ENCODE measurements at places on chromosomes 2 and 18.

GRCh38 chr18:32770666-32771168, 2.1 kb downstream of the KLHL14 start:
- DNase-seq, result no peak

- DNase-seq, result no peak
Observed at GRCh38 chr2:127426501-127427354, 8.5 kb downstream of the PROC start.

DNA sequence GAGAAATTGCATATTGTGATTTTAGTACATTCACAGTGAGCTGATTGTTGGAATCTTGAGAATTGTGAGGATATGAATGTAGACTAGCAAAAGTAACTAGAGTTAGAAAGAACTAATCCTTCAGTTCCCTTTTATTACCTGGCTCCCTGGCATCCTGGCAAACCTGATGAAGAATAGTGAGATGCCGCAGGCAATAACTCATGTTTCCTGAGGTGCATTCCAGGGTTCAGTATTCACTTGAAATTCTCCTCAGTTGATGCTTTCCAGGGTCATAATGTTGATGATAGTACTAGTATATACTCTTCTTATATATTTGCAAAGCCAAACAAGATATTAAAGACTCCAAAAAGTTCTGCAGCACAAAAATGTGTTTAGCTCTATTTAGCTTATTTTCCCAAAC, 432.1 kb upstream of the CELF4 start:
- no peak for DNase-seq

- no peak for DNase-seq
Observed at GRCh38 chr18:5543773-5544389, at the start of gene EPB41L3. Gene EPB41L3, minus strand, starts transcription at chr18:5543997. Its CDS starts 54,814 bp downstream, at chr18:5489183.

DNA sequence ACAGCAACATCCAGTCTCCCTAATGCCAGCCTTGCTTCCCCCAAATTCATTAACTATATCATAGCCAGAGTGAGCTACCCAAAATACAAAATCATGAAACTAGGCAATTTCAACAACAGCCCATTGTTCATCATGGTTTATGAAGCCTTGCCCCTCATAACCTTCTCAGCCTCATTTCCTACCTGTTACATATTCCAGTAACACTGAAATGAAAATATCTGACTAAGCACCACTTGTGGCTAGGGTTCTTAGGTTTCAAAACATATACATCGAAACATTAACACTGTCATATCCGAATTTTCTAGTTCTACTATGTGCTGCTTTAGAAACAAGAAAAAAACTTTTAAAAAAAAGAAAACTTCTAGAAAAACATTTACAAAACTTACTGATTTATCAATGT, 59.5 kb downstream of the ATAD2B start:
- DNase-seq, result no peak

GRCh38 chr2:72104821-72105588, 42.7 kb downstream of the CYP26B1 start:
- DNase-seq, result no peak

GRCh38 chr18:76314496-76314895, 180.5 kb downstream of the ZNF516 start:
- DNase-seq, result no peak

DNA sequence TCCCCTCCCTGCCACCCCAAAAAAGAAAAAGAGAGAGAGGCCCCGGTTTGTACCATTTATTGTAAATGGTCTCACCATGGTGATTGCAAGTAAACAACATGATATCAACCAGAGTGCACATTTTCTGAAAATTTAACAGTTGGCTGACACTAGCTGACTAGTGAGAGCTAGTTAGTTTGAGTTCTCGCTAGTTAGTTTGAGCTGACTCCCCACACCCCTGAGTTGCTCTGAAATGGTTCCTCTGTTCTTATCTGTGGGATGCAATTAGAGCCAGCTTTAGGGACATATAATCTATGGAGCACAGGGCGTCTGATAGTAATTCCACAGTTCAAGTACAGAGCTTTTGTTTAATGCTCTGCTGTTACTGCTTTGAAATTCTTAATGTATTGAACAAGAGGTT, 13.1 kb downstream of the CASP10 start:
- DNase-seq, result no peak

GRCh38 chr2:157192445-157193423, 64.8 kb upstream of the GALNT5 start:
- no peak for DNase-seq

DNA sequence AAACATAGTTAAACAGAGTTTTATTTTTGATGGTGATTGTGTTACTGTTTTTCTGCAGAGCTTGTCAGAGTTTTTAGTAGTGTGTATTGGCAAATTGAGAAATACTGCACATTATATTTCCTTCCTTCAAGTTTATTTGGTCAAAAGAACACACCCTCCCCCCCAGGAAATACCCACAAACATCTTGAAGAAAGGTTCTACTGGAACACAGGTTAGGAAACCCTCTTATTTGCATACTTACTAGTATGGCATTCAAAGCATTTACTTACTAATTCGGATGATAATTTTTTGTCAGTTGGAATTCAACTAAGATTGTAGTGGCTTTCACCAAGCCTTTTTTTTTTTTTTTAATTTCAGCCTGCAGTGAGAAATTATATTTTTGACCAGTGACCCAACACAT, 9.1 kb downstream of the CAB39 start:
- no peak for DNase-seq

GRCh38 chr2:58638256-58638805, 397.2 kb upstream of the FANCL start:
- DNase-seq, result no peak

GRCh38 chr18:48613589-48614404, 75.0 kb downstream of the CTIF start:
- DNase-seq, result no peak

DNA sequence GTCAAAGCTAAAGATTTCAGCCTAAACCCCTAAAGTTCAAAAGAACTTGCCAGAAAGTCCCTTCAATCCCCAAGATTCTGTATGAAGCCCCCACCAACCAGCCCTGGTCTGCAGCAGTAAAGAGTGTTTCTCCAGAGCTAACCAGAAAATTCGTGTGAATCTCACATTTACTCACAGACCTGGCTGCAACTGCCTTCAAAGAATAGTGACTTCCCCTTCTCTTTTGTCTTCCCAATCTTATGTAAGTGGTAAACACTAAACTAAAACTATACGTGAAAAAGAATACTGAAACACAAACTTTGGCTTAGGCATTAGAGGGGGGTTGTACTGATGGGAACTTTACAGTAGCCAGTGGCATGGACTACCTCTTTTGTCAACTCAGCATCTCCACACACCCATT, 50.6 kb upstream of the SETBP1 start:
- no peak for DNase-seq

DNA sequence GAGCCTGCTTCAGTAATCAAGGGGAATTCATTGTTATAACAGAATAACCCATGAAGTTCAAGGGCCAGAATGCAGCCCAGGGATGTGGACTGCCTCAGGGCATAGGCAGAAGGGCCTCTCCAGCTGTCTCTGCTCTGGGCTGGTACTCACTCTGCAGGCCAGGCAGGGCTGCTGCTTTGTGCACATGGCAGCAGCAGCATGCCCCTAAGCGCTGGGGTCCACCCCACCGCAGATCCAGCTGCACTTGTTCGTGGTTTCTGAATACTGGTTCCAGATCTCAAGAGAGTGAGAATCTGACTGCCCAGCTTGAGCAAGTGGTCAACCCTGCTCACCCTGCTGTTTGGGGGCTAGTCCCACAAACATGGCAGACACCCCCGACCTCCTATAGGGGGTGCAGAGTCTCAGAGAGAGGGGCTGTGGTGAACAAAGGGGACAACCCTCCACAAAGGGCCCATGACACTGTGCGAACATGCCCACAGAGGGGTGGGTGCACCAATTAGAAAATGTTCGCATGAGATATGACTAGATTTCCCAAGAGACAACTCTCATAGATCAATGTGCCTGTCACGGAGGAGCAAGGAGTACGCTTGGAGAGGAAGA, 87.3 kb downstream of the ACTR3 start:
- DNase-seq, result no peak

- no peak for DNase-seq
Observed at GRCh38 chr18:32425466-32425865, 45.2 kb downstream of the GAREM1 start.

DNA sequence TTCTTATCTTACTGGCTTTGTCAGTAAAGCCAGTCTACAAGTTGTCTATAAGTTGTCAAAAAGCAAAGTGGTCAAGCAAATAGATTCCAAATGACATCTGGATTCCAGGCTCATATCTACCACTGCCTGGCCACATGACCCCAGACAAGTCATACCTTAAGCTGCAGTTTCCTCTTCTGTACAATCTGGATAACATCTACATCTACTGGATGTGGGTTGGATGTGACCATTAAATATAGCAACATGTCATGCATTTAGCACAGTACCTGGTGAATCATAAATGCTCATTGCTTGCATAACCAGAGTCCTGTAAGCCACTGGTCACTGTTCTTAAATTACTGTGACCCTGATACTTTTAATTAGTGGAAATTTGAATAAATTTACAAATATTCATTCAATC, 16.8 kb downstream of the COBLL1 start:
- no peak for DNase-seq

DNA sequence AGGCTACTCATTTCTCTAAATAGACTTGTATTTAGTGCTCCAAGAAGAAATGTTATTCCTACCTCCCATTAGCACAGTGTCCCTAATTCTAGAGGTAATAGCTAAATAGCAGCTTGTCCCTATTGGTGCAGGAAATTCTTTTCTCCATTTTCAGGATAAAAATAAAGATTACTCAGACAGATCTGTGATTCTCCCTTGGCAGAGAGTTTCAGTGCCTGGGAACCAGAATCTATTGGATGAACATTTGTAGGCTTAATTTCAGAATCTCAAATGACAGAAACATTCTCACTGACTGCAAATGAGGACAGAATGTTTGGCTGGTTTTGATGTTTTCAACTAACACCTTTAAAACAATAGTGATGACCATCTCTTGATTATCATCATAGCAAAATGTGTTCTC, 33.3 kb upstream of the LGALSL start:
- DNase-seq, result no peak

DNA sequence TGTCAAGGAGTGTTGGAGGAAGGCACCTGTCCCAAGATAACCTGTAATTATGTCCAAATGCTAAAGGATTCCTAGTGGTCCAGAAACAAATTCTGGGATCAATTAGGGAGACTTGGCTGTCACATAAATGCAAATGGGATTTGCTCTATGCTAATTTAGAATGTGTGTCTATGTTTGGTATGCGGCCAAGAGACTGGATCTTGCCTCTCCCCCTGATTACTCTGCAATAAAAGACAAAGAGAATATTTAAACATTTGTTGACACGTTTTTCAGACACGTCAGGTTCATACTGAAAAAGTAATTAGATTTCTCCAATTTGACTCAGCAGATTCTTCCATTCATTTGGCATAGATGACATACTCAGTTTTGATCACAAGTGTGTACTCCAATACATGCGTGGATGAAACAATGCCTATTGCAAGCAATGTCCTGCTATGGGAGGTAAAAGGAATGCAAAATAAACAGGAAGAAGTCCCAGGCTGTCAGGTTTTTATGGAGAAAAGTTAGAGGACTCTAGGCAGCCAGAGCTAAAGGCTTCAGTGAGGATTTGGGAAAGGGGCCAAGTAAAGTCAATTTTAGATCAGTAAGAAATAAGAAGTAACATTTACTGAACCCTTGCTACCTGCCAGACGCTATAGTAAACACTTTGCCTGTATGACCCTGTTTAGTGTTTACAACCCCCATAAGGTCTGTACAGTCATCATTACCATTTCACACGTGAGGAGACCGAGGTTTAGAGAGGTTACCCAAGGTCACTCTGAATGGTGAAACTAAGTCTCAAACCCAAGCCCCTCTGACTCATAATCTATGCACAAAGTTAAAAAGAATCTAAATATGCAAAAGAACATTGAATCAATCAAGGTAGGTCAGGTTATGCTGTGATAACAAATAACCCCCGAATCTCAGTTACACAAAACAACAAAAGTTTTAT, 7.8 kb downstream of the ANTXR1 start:
- no peak for DNase-seq

GRCh38 chr2:176566496-176566895, 297.3 kb downstream of the MTX2 start:
- DNase-seq, result no peak

DNA sequence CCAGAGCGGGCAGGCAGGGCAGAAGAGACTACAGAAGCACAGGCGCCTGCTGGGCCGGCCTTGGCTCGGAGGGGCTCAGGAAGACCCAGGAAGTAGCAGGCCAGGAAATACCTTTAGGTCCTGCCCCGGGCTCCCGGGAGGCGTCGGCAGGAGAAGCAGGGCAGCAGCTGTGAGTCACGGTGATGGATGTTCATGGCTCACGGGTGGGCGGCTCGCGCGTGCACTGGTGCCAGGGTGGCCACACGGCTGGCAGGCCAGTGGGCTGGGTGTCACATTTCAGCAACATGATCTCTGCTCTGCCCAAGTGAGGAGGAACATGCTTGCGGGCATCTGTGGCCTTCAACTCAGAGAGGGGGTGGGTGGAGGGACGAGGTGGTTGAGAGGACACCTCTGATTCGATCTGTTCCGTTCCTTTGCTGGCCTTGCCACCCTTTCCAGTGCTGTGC, 139.3 kb downstream of the KLHL29 start:
- no peak for DNase-seq

DNA sequence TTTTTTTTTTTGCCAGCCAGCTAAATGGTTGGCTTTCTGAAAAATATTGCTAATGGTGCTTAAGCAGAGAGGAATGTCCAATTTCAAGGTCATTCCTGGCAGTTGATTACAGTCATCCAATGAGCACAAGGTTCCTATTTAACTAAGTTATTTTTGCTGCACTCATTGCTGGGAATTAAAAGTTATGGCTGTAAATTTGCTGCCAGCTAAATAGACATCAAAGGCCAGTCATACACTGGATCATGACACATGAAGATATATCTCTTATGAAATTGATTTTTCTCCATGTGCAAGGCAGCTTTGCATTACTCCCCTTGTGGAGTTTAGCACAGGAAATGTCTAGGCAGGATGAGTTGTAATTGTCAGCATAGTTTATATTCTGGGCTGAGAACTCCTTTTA, 1898.4 kb upstream of the CELF4 start:
- no peak for DNase-seq

GRCh38 chr18:53134711-53135110, 794.7 kb downstream of the DCC start:
- no peak for DNase-seq

GRCh38 chr2:23312996-23313606, 71.9 kb upstream of the KLHL29 start:
- DNase-seq, result no peak

DNA sequence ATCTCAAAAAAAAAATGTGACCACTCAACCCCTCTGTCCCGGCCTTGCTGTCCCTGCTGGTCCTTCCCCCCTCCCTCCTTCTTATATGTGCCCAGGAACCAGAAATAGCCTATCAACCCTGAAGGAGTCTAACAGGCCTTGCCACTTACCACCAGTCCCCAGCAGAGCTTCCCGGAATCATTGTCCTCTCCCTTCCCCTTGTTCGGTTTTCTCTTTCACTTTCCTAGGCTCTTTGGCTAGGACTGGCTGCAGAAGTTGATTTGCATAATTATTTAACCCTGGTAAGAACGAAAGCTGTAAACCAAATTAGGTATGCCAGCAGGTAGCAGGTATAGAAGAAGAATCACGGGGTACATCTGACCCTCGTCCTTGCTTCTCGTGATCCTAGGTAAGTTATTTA, 72.6 kb upstream of the ZNF532 start:
- no peak for DNase-seq

GRCh38 chr2:24085200-24085489, 511 bp upstream of the TP53I3 start:
- DNase-seq, result no peak
